ENCODE measurements at places on chromosomes 3 and 15. TPM values are rescaled to one million over a fixed set of nuclear protein-coding genes. Genes with fewer than 3 reads are reported as not detected.

- no peaks in the 10 kb centered on the region for H3K4me1 ChIP-seq
- no peaks in the 10 kb centered on the region for H3K27me3 ChIP-seq
- H3K4me3 ChIP-seq: no peak overlapping the region
These were observed 95.1 kb upstream of the ZBED2 start for GRCh38 chr3:111690242-111690641.

GRCh38 chr3:8301977-8302735 is 199.5 kb upstream of the LMCD1 start:
- no peaks in the 10 kb centered on the region for H3K36me3 ChIP-seq
- DNase-seq: no peak
- no peaks in the 10 kb centered on the region for H3K27me3 ChIP-seq
- H3K4me1 ChIP-seq: no peaks in the 10 kb centered on the region
- H3K27ac ChIP-seq: no peak overlapping the region

DNA sequence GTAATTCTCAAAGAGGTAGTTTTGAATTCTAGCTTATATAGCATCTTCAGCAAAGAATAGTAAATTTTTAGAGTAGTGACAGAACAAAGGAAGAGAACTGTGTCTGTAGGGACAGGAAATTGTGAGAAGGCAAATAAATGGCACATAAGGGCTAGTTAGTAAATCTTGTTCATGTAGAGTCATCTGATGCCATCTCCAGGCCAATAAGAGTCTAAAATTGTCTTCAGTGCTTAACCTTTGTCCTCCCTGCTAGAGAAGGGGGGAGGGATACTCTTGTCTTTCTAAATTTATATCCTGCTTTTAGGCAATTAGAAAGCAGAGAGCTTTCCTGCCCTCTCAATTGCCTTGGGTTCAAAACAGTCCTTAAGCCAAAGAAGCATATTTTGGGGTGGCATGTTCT is 87.0 kb upstream of the DNAJC19 start:
- no peak overlapping the region for H3K4me3 ChIP-seq
- no peak for DNase-seq
- H3K4me1 ChIP-seq: no peaks in the 10 kb centered on the region
- H3K27me3 ChIP-seq: no peaks in the 10 kb centered on the region

DNA sequence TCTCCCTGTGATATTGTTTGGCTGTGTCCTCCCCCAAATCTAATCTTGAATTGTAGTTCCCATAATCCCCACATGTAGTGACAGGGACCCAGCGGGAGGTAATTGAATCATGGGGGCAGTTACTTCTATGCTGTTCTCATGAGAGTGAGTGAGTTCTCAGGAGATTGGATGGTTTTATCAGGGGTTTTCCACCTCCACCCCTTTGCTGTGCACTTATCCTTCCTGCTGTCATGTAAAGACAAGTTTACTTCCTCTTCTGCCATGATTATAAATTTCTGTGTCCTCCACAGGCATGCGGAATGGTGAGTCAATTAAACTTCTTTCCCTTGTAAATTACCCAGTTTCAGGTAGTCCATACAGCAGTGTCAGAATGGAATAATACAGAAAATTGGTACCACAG is 24.7 kb downstream of the TUSC7 start:
- H3K27ac ChIP-seq: no peak overlapping the region
- H3K36me3 ChIP-seq: no peaks in the 10 kb centered on the region
- H3K27me3 ChIP-seq: no peaks in the 10 kb centered on the region
- no peak overlapping the region for H3K4me3 ChIP-seq
- DNase-seq: no peak

DNA sequence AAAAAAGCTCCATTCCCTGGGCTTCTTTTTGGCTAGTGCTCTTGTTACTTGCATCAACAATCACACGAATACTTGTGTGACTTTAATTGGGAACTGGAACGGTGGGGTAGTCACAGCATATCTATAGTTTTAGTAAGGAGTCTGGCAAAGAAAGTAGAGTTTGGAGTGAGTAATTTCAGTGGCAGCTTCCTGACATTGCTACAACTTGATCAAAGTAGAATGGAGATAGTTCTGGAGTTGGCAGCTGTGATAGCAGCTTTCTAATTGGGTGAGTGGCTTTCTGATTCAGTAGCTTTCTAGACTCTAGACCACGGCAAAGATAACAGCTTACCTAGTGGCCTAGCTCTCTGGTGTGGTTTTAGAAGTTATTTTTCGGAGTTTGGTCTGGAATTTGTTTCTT is 475.0 kb downstream of the TUSC7 start:
- DNase-seq: no peak
- H3K4me1 ChIP-seq: no peaks in the 10 kb centered on the region

DNA sequence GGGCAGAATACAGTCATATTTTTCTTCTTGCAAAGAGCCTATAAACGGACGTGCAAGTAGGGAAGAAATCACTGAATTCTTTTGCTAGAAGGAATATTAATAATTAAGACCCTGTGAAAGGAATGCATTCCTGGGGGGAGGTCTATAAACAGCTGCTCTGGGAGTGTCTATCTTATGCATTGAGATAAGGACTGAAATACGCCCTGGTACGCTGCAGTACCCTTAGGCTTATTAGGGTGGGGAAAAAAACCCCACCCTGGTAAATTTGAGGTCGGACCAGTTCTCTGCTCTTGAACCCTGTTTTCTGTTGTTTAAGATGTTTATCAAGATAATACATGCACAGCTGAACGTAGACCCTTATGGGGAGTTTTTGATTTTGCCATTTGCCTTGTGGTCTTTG is 100.0 kb upstream of the KBTBD8 start:
- H3K4me1 ChIP-seq: no peaks in the 10 kb centered on the region
- H3K36me3 ChIP-seq: no peaks in the 10 kb centered on the region
- DNase-seq: no peak
- H3K27me3 ChIP-seq: no peaks in the 10 kb centered on the region

- no peak overlapping the region for H3K27ac ChIP-seq
- no peaks in the 10 kb centered on the region for H3K36me3 ChIP-seq
- H3K27me3 ChIP-seq: no peaks in the 10 kb centered on the region
- no peak overlapping the region for H3K4me3 ChIP-seq
These were observed 78.4 kb downstream of the WDR72 start for GRCh38 chr15:53681056-53681455.

- H3K36me3 ChIP-seq: no peaks in the 10 kb centered on the region
- H3K27me3 ChIP-seq: no peaks in the 10 kb centered on the region
- no peaks in the 10 kb centered on the region for H3K4me1 ChIP-seq
- H3K27ac ChIP-seq: no peak overlapping the region
- no peak overlapping the region for H3K4me3 ChIP-seq
These were observed 179.4 kb downstream of the ABHD5 start for GRCh38 chr3:43870120-43870519.

GRCh38 chr3:134939978-134940377 is 144.9 kb downstream of the EPHB1 start:
- no peaks in the 10 kb centered on the region for H3K27me3 ChIP-seq
- H3K27ac ChIP-seq: no peak overlapping the region
- no peak overlapping the region for H3K4me3 ChIP-seq
- no peak for DNase-seq
- no peaks in the 10 kb centered on the region for H3K4me1 ChIP-seq

- H3K4me3 ChIP-seq: no peak overlapping the region
- no peak overlapping the region for H3K27ac ChIP-seq
- no peaks in the 10 kb centered on the region for H3K36me3 ChIP-seq
- DNase-seq: no peak
- no peaks in the 10 kb centered on the region for H3K27me3 ChIP-seq
These were observed 148.7 kb upstream of the TGFBR2 start for GRCh38 chr3:30457726-30458125.

DNA sequence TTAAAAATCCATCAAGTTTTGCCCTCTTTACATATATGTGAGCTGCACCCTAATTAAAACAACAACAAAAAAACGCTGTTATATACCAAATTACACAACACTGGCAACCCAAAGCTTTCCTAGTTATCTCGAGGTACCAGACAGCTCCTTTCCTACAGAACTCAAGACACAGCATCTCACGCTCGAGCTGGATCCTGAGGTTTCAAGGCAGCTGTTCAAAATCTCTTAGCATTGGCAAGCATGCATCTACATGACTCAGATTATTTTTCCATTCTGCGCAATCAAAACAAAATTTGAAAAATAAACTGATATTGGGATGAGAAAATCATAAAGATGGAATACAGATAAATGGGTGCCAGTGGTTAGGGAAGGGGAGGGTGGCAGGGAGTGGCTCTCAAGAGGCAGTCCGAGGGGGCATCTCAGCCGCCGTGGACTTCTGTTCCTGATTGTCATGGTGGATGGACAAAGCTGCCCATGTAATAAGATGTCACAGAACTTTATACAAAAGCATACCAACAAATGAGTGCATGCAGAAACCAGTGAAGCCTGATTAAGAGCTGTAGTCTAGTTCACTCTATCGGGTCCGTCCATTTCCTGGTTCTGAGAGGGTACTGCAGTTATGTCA is 91.5 kb downstream of the ADAMTS17 start:
- no peaks in the 10 kb centered on the region for H3K27me3 ChIP-seq
- no peaks in the 10 kb centered on the region for H3K36me3 ChIP-seq
- DNase-seq: no peak

DNA sequence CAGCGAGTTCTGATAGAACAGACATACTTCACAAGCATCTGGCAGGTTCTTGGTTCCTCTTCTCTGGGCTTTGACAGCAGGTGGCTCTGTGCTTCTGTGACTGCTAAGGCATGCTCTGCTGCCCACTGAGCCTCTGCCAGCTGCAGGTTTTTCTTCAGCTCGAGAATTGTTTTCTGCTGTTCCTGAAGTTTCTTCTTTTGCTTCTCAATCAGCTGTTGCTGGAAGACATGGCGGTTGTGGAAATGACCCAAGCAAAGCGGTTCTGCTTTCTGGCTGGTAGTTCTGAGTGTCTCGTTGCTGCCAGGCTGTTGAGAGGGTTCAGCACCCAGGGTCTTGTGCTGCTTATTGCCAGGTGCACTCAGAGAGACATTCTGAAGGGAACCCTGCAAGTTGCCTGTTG is 50.8 kb downstream of the CCDC191 start:
- no peak overlapping the region for H3K4me3 ChIP-seq
- no peaks in the 10 kb centered on the region for H3K36me3 ChIP-seq
- H3K27me3 ChIP-seq: no peaks in the 10 kb centered on the region
- H3K27ac ChIP-seq: no peak overlapping the region
- DNase-seq: no peak

DNA sequence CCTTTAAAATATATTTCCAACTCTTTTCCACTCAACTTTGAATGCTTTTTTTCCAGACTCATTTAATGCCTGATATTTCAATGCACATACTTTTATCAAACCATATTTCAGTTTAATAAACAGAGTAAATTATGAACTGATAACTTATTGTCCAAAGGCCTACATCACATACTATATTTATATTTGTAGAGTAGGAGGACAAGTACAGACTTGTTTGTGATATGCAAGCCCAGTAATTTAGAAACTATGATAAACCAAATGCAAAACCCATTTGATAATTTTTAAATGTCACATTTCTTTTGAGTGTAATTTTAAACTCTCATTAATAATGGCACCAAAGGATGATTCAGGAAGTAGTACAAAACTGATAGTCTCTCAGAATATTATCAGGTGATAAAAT is 3.3 kb downstream of the RFX7 start:
- DNase-seq: no peak
- H3K4me1 ChIP-seq: peaks cover 22% of the 10 kb centered on the region
- H3K27me3 ChIP-seq: no peaks in the 10 kb centered on the region
- no peak overlapping the region for H3K4me3 ChIP-seq

DNA sequence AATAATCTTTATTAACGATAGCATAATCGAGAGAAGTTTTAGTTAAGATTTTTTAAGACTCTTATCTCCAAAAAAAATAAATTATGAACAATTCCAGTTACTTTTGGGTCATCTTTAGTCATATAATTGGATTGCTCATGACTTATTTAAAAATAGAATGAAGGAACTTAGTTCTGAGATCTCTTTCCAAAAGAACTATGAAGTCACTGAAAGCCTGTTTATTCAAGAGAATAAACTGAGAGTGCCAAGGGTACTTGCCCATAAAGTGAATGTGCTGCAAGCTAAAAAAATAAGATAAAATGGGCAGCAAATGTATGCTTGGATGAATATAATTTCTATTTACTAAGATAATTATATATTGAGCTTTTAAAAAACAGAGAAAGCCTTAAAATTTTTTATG is 176.5 kb upstream of the PLSCR5 start:
- H3K4me3 ChIP-seq: no peak overlapping the region
- H3K36me3 ChIP-seq: no peaks in the 10 kb centered on the region
- H3K27me3 ChIP-seq: no peaks in the 10 kb centered on the region

- no peak overlapping the region for H3K27ac ChIP-seq
- H3K36me3 ChIP-seq: no peaks in the 10 kb centered on the region
- no peaks in the 10 kb centered on the region for H3K4me1 ChIP-seq
- no peaks in the 10 kb centered on the region for H3K27me3 ChIP-seq
- DNase-seq: no peak
- no peak overlapping the region for H3K4me3 ChIP-seq
These were observed 183.2 kb downstream of the P3H2 start for GRCh38 chr3:189937302-189938127.

DNA sequence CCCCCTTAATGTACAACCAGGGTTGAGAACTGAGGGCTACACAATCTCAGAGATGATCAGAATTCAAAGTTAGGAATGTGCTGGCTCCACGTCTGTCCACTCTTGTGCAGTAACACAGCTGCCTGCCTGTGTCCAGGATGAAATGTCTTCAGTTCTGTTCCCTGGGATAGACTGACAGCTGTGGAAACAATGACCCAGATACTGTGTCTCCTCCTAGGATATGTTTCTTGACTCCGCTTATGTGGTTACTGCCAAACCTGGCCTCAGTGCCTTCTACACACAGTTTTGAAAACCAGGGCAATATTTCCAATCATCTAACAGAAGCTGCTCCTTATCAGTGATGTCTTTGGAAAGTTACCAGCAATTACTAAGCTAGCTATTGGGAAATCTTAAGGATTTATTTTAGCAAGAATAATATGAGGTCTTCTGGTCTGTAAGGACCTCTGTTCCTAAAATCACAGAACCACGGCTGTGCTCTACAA is 67.6 kb downstream of the NOX5 start:
- no peak for DNase-seq
- no peaks in the 10 kb centered on the region for H3K27me3 ChIP-seq
- H3K4me3 ChIP-seq: no peak overlapping the region
- no peaks in the 10 kb centered on the region for H3K36me3 ChIP-seq

GRCh38 chr3:140207541-140207940 is 272.6 kb downstream of the CLSTN2 start:
- no peaks in the 10 kb centered on the region for H3K36me3 ChIP-seq
- H3K4me3 ChIP-seq: no peak overlapping the region
- no peaks in the 10 kb centered on the region for H3K27me3 ChIP-seq

DNA sequence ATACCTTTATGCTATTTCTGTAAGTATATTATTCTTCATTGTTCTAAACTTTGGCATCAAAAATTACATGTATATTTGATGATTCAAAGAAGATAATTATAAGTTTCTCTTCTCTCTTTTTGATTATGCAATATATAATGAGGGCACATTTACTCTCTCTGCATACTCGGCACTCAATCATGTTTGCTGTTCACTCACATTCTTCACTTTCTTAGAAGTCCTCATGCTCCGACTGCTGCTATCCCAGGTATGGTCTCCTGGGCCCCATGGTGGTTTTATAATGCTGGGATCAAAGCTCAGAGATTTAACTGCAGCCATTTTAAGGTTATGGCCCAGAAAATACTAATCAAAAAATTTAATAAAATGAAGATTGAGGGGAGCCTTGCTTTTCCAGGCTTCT is 529.7 kb upstream of the IL12A start:
- no peak overlapping the region for H3K27ac ChIP-seq
- no peak overlapping the region for H3K4me3 ChIP-seq
- H3K27me3 ChIP-seq: no peaks in the 10 kb centered on the region

Gene MEIS2
- total RNA-seq: 8.7 TPM

Gene RLBP1
- not detected for total RNA-seq

Gene SLC38A3
- total RNA-seq: 177 TPM

Gene GRM7
- not detected for total RNA-seq

Gene MST1R
- total RNA-seq: 1.9 TPM

Gene LEKR1
- 0.49 TPM for total RNA-seq

Gene CPN2
- total RNA-seq: 304 TPM

Gene BNC1
- total RNA-seq: 0.12 TPM

Gene CYP8B1
- 478 TPM for total RNA-seq

Data from right lobe of liver (tissue), 6 donors.